RWPE1 (cell line): ENCODE measurements at places on chromosomes 2 and 18.

DNA sequence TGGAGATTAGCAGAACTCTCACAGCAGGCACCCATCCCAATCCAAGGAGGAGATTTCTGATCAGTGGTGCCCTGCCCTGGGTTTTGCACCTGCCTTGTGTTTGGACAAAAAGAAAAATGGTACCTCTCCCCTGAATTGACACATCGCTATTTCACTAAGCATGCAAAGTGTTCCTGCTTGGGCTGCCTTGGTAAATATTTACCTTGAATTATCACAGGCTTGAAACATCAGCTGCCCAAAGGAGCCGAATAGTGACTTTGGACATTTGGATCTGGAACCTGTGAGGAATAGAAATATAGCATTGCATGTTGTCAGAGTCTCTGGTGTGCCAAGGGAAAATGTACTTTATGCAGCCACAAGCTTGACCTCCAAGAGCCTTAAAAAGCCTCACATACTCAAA is 926.4 kb upstream of the FANCL start:
- no peak for DNase-seq

DNA sequence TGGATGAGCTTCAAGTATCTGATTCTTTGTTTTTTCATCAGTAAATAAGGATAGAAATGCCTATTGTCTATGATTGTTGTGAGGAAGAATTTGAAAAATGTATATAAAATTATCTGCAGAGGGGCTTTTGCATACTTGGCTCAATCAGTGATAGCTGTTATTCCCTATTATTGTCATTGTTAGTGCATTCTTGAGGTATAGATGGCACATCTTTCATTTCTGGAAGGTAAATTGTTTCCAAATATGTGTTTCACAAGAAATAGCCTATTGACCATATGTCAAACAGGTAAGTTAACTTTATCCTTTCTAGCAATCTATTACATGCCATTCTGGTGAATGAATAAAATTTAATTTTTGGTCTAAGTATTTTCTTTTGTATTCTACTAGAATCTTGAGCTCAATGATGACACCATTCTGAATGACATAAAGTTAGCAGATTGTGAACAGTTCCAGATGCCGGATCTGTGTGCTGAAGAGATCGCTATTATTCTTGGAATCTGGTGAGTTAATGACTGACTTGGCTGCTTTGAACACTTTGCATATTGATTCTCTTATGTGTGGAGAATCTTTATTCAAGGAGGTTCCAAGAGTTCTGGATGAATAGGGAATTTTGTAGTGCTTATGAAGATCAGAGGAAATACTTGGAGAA is 44.2 kb downstream of the TTC27 start:
- DNase-seq: no peak

GRCh38 chr2:99726691-99727090 is 236.9 kb upstream of the REV1 start:
- DNase-seq: no peak

DNA sequence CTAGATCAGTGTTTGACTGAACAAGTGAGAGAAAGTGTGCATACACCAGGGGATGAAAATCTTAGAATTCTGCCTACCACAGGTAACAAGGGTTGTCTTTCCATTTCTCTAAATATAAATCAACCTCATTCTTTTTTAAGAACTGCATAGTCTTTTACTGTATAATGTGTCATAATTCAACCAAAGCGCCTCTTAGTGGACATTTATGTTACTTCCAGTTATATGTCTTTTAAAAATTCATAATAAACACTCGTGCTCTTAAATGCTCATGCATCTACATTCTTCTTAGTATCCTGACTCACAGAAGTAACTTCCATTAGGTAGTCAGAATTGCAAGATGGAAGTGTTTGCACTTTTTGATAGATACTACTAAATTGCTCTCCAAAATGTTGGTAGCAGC is 76.2 kb downstream of the CHRNA1 start:
- no peak for DNase-seq

GRCh38 chr18:57982372-57983021 is 61.5 kb upstream of the NEDD4L start:
- DNase-seq: no peak

DNA sequence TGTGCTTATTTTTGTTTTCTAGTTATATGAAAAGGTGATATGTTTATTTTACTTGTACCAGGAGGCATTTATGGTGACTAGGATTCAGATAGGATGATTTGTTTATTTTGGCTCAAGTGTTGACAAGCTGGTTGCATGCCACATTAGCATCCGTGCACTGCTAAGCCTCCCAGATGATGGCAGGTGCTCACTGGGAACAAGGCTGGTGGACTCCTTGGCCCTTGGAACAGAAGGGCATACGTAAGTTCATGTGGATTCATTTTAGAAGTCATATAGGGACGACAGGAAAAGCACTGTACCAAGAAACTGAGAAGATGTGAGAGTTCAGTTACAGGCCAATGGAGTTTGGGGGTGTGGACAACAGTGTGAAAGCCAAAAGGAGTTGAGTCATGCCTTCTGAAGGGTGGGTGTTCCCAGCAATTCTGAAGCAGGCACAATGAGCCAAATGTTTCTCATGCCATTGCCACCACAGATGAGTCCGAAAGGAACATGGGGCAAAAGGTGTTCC is 166.2 kb downstream of the PHLPP1 start:
- DNase-seq: peak; percentile 75

DNA sequence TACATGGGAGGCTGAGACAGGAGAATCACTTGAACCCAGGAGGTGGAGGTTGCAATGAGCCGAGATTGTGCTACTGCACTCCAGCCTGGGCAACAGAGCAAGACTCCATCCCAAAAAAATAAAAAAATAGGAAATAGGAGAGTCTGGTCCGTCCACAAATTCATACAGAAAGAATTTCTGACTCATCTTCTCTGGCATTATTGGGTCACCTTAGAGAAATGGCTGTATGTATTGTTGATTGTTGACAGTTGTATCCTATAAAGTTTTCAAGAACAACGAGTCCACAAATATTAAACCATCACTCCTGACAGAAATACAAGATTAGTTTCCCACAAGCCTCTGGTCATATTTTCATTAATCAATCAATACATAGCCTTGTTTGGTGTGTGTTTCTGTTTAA is 20.4 kb downstream of the RBM43 start:
- no peak for DNase-seq

- peak; percentile 72 for DNase-seq
Measured at GRCh38 chr2:52934323-52934898, 833.2 kb upstream of the CHAC2 start.

- DNase-seq: peak; percentile 12
Measured at GRCh38 chr2:150255528-150255927, 231.9 kb downstream of the RND3 start.

- peak; percentile 26 for DNase-seq
Measured at GRCh38 chr18:44725300-44726058, 44.8 kb downstream of the SETBP1 start.

GRCh38 chr2:162369551-162369950 is 25.6 kb downstream of the GCA start:
- DNase-seq: no peak

DNA sequence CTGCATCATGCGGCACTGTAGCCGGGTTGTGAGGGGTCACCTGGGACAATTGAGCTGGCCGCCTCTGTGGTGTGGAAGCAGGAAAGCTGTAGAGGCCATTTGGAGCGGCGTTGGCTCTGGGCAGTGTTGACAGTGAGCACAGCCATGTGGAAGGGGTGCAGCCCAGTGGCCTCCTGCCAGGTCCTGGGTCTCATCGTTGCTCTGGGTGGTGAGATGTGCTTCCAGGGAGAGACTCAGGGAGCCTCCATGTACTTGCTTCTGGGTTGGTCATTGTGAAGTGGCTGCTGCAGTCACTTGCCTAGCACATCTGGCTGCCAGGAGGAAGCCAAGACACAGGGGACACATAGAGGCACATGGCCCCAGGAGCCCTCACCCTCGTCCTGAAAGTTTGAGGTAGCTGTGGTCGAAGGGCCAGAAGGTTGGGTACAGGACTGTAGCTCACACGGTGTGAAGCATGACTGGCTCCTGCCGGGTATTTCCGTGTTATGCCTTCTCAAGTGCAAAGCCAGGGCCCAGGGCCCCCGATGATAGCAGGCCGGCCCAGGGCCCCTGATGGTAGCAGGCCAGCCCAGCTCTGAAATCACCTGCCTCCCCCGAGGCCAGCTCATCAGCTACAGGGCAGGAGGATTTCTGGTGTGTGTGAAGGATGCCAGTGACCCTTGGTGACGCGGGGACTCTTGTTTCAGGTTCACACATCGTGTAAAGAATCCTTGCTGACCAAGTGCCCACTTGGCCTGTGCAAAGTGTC is 82.6 kb downstream of the DGKD start:
- no peak for DNase-seq

GRCh38 chr2:219444566-219445091 is 10.0 kb downstream of the SPEG start:
- DNase-seq: no peak

GRCh38 chr2:47264143-47264542 is 109.0 kb upstream of the STPG4 start:
- no peak for DNase-seq
